ENCODE measurements at places on chromosomes 11 and 22. TPM values are rescaled to one million over a fixed set of nuclear protein-coding genes. Genes with fewer than 3 reads are reported as not detected.

CCDC34 gene
- total RNA-seq: 2.6 TPM

DNA sequence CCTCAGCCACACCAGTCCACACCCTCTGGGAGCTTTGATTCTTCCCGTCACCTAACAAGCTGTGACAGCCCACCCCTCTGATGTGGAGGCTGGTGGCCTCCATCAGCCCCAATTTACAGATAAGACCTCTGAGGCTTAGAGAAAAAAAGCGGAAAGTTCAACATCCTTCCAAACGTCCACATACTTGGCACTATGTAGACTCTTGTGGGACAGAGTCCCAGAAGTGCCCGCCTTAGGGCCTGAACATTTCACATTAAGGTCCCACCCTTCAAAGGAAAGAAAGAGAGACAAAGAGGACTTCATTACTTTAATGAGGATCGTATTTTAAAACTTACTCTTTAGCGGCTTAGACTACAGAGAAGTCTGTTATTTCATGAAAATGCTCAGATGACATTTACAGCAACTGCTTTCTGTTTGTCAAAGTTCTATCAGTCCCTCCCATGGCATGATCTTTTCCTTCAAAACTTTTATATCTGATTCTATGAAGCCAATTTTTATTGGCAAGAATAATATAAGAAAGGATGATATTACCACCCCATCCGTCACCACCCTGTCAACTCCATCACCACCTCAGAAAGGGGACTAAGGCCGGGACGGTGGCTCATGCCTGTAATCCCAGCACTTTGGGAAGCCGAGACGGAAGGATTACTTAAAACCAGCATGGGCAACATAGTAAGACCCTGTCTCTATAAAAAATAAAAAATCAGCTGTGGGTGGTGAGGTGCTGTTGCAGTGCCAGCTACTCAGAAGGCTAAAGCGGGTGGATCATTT, 15.7 kb upstream of the SCGB1A1 start:
- H3K4me1 ChIP-seq: no peaks in the 10 kb centered on the region
- H3K27ac ChIP-seq: peak overlapping the region; percentile 80
- no peaks in the 10 kb centered on the region for H3K36me3 ChIP-seq
- no peak for DNase-seq

DNA sequence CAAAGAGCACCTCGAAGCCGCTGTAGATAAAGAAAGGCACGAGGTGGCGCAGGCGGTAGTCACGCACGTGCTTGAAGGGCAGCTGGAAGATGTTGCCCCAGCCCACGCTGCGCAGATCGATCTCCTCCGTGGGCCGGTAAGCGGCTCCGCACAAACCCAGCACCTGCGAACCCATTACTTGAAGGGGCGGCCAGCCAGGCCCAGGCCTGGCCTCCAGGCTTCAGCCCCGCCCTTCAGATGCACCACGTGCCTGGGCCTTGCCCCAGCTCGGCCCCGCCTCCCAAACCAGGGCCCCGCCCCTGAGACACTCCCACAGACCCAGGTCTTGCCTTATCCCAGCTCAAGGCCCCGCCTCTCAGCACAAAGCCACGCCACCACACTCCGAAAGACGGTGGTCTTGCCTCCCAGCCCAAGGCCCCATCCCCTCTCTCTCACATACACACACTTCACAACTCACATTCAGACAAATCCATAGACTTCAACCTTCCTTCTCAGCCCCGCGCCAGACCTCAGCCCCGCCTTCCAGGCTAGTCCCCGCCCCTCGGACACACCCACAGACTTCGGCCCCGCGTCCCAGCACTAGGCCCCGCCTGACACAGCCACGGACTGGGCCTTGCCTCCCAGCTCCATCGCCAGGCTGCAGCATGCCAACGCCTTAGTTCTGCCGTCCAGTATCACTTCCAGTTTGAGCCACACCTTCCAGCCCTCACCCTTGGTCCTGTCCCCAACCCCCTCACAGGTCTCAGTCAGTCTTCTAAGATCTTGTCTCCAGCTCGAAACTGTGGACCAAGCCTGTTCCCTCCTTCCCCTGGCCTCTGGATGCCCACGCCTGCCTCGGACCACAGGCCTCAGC, 7.0 kb downstream of the UNC93B1 start:
- H3K4me3 ChIP-seq: no peak overlapping the region
- peaks cover 4% of the 10 kb centered on the region for H3K36me3 ChIP-seq
- H3K27ac ChIP-seq: no peak overlapping the region

LDLRAD3 gene
- total RNA-seq: 14.0 TPM

DNA sequence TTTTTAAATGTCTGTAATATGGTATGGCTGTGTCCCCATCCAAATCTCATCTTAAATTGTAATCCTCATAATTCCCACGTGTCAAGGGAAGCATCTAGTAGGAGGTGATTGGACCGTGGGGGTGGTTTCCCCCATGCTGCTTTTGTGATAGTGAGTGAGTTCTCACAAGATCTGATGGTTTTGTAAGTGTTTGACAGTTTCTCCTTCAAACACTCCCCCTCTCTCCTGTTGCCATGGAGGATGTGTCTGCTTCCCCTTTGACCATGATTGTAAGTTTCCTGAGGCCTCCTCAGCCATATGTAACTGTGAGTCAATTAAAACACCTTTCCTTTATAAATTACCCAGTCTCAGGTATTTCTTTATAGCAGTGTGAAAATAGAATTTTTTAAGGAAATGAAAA, 31.1 kb upstream of the CD44 start:
- no peaks in the 10 kb centered on the region for H3K36me3 ChIP-seq
- no peak overlapping the region for H3K4me3 ChIP-seq
- DNase-seq: no peak
- H3K27ac ChIP-seq: no peak overlapping the region
- H3K4me1 ChIP-seq: no peaks in the 10 kb centered on the region

DNA sequence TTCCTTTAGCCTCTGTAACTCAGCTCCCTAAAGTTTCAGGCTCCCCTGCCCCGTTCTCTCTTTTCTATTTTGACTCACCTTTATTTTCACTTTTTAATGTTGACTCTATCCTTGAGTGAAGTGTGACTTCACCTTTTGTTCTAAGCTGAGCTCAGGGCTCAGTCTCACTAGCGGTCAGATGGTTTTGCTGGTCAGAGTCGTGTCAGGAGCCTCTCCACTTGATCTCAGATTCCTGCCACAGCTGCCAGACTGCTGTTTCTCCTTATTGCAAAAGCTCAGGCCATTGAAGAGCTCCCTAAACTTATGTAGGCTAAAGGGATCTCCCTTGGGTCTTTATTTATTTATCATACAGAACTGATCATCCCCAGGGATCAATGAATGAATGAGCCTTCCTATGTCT, 13.7 kb upstream of the POU2AF2 start:
- H3K4me3 ChIP-seq: no peak overlapping the region
- DNase-seq: no peak
- no peak overlapping the region for H3K27ac ChIP-seq
- H3K27me3 ChIP-seq: no peaks in the 10 kb centered on the region
- H3K4me1 ChIP-seq: peaks cover 3% of the 10 kb centered on the region

ACR gene
- total RNA-seq: not detected

GRCh38 chr22:19543970-19544708, 19.9 kb upstream of the CLDN5 start:
- H3K27me3 ChIP-seq: no peaks in the 10 kb centered on the region
- no peaks in the 10 kb centered on the region for H3K4me1 ChIP-seq
- no peaks in the 10 kb centered on the region for H3K36me3 ChIP-seq
- DNase-seq: peak; percentile 87
- peak overlapping the region; percentile 74 for H3K27ac ChIP-seq
- no peak overlapping the region for H3K4me3 ChIP-seq

DNA sequence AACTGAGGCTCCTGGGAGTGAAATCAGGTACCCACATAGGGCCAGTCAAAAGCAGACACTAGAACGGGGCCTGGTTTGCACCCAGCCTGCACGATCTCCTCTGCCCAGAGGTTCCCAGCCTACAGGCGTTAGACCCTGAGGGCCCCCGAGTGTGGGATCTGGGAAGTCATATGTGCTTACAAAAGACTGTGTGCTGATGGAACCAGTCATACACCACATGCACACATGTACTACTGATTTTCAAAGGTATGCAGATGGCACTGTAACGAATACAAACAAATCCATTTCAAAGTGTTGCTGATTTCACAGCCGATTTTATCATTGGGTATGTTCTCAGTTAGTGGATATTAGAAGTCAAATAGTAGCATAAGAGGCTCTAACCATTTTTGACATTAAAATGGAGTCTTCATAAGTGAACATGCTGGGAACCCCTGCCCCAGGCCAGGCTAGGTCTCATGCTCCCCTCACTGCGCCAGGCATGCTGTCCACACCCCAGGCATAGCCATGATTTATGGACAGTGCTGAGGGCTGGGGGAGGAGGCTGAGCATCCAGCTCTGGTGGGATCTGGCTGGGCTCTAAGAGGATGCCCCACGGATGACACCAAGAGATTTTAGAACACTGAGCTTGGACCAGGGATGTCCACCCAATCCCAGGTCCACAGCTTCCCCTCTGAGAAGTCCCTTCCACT, 38.6 kb upstream of the LRRC32 start:
- H3K27me3 ChIP-seq: no peaks in the 10 kb centered on the region
- no peak overlapping the region for H3K27ac ChIP-seq
- H3K4me3 ChIP-seq: no peak overlapping the region
- no peak for DNase-seq
- no peaks in the 10 kb centered on the region for H3K36me3 ChIP-seq

All from Peyer's patch (tissue), 4 donors.